ENCODE measurements at places on chromosomes 1 and 21. TPM values are rescaled to one million over a fixed set of nuclear protein-coding genes. Genes with fewer than 3 reads are reported as not detected.
A peak's percentile ranks its signal among the peaks of the same experiment; 100 is the strongest.

RGS13 gene
- total RNA-seq = not detected

PROK1 gene
- total RNA-seq = 0.29 TPM

SERPINC1 gene
- total RNA-seq = 0.50 TPM

LMX1A gene
- total RNA-seq = 13.5 TPM

SLFNL1 gene
- 0.14 TPM for total RNA-seq

CASQ2 gene
- total RNA-seq = not detected

INPP5B gene
- 16.1 TPM for total RNA-seq

ADAMTS5 gene
- 5.8 TPM for total RNA-seq

DNA sequence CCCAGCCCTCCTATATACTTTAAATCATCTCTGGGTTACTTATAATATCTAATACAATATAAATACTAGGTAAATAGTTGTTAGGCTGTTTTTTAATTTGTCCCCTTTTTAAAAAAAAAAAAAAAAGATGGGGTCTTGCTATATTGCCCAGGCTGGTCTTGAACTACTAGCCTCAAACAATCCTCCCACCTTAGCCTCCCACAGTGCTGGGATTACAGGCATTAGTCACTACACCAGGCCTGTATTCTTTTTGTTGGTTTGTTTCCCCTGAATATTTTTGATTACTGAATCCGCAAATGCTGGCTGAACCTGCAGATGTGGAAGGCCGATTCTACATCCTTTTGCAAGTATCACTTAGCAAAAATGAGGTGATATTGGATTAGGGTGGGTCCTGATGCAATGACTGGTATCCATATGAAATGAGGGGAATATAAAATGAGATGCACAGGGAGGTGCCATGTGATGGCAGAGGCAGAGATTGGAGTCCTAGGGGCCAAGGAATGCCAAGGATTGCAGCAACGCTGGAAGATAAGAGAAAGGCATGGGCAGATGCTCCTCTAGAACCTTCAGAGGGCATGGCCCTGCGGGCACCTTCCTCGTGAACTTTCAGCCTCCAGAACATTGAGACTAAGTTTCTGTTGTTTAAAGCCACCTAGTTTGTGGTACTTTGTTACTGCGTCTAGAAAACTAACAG lies 58.8 kb downstream of the SSBP3 start:
- DNase-seq = no peak
- peak overlapping the region; percentile 62 for H3K4me3 ChIP-seq
- H3K4me1 ChIP-seq = peaks cover 47% of the 10 kb centered on the region
- peaks cover 16% of the 10 kb centered on the region for H3K36me3 ChIP-seq
- no peaks in the 10 kb centered on the region for H3K27me3 ChIP-seq

DNA sequence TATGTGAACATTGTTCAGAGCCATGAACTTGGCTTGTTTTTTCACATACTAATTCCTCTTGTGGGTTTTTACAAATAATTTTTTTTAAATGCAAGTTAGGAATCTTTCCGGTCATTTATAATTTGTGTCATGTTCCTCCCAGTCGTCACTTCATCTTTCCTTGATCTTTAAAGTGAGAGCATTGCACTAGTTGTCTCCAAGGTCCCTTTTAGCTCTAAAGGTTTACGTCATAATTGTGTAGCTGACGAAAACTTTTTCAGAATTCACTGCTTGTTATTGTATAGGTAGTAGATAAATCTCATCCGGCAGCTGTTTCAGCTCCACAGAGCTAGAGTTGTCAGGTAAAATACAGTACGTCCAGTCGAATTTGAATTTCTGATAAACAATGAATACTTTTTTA lies 33.6 kb downstream of the SOAT1 start:
- H3K4me1 ChIP-seq = peaks cover 7% of the 10 kb centered on the region
- H3K27ac ChIP-seq = no peak overlapping the region
- H3K27me3 ChIP-seq = no peaks in the 10 kb centered on the region
- H3K36me3 ChIP-seq = peaks cover 26% of the 10 kb centered on the region
- DNase-seq = no peak

DNA sequence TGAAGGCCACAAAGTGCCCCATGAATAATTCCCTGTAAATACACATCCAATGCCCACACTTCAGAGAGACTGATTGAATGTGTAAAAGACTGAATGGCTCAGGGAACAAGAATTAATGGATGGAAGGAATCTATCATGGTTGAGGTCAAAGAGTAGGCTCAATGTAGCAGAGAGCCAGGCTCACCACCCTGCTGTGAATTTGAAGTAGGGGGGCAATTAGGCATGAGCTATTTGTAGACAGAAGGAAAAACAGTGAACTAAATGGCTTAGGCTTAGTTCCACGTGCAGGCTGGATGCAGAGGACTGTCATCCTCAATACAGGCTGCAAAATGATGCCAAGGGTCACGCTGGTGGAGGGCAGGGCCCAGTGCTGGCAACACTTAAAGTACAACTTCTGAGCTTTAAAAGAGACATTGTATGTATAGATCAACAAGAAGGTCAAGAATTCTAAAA lies 22.9 kb upstream of the IGSF3 start:
- no peaks in the 10 kb centered on the region for H3K27me3 ChIP-seq
- no peak for DNase-seq
- peak overlapping the region; percentile 8 for H3K4me3 ChIP-seq
- H3K4me1 ChIP-seq = peaks cover 47% of the 10 kb centered on the region
- H3K27ac ChIP-seq = peak overlapping the region; percentile 40

DNA sequence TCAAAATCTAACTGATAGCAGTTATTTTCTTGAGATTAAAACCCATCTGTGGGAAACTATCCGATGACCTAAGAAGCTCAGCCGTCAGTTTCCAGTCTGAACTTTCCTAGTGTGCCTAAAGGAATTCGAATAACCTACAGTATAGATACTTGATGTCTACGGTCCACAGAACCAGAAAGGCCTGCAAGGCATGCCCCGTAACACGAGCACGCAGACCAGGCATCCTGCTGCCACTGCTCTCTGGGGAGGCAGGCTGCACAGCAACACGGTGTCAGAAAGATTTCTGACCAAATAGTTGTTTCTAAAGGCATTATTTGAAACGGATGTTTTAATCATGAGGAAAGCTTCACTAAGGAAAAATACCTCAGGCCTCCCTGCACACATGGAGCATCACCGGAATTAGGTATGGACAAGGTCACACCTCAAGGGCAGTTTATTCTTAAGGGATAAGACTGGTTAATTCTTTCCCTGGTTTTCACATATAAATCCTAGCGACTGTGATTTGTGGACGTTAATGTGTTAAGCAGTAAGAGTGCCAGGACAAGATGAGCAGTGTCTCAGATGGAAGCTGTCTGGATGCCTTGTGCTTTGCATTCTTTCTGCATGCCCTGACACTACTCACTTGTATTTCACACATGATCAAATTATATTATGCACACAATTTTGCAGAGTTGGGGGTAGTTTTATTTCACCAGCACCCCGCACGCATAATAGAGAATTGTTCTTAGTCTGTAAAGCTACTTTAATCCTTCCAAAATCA lies 49.0 kb upstream of the NADK start:
- no peak overlapping the region for H3K27ac ChIP-seq
- no peak overlapping the region for H3K4me3 ChIP-seq
- H3K27me3 ChIP-seq = no peaks in the 10 kb centered on the region
- peaks cover 15% of the 10 kb centered on the region for H3K4me1 ChIP-seq
- DNase-seq = no peak
- H3K36me3 ChIP-seq = peaks cover 22% of the 10 kb centered on the region

GRCh38 chr1:219537223-219537631 lies 75.7 kb downstream of the ZC3H11B start:
- no peaks in the 10 kb centered on the region for H3K27me3 ChIP-seq
- H3K4me1 ChIP-seq = peaks cover 45% of the 10 kb centered on the region
- no peaks in the 10 kb centered on the region for H3K36me3 ChIP-seq
- no peak overlapping the region for H3K4me3 ChIP-seq
- no peak for DNase-seq
- no peak overlapping the region for H3K27ac ChIP-seq

DNA sequence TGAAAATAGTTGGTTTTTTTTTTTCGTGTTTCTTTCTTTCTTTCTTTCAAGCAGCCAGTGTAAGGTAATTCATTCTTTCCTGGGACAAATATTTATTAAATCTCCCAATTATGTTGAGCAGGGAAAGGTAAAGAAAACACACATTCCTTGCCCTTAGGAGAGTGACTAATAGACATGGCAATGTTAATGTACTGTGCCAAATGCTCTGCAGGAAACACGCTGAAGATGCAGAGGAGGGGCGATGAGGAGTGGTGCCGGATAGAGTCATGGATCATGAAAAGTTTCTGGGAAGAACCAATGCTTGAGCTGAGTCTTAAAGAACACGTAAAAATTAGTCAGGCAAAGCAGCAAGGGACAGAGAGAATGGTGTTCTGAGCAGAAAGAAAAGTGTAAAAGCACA lies 199.2 kb downstream of the DNM3 start:
- peaks cover 19% of the 10 kb centered on the region for H3K4me1 ChIP-seq
- H3K4me3 ChIP-seq = no peak overlapping the region
- no peaks in the 10 kb centered on the region for H3K27me3 ChIP-seq

- H3K36me3 ChIP-seq = peaks cover 6% of the 10 kb centered on the region
- H3K27me3 ChIP-seq = no peaks in the 10 kb centered on the region
- peak overlapping the region; percentile 58 for H3K4me3 ChIP-seq
- DNase-seq = no peak
- H3K4me1 ChIP-seq = peaks cover 45% of the 10 kb centered on the region
- H3K27ac ChIP-seq = peak overlapping the region; percentile 99
Observed at GRCh38 chr1:2137257-2138121, 57.1 kb downstream of the FAAP20 start.

- peaks cover 16% of the 10 kb centered on the region for H3K4me1 ChIP-seq
- peaks cover 33% of the 10 kb centered on the region for H3K36me3 ChIP-seq
- DNase-seq = no peak
Observed at GRCh38 chr1:35287807-35288640, 19.5 kb downstream of the ZMYM4 start.

GRCh38 chr1:54567961-54568360 lies 19.9 kb downstream of the ACOT11 start:
- H3K27ac ChIP-seq = peak overlapping the region; percentile 6
- H3K4me3 ChIP-seq = no peak overlapping the region
- no peaks in the 10 kb centered on the region for H3K36me3 ChIP-seq

- peak overlapping the region; percentile 44 for H3K4me3 ChIP-seq
- peaks cover 64% of the 10 kb centered on the region for H3K4me1 ChIP-seq
- H3K27ac ChIP-seq = peak overlapping the region; percentile 42
- H3K36me3 ChIP-seq = peaks cover 4% of the 10 kb centered on the region
Observed at GRCh38 chr1:61152066-61152465, 69.7 kb downstream of the NFIA start.

DNA sequence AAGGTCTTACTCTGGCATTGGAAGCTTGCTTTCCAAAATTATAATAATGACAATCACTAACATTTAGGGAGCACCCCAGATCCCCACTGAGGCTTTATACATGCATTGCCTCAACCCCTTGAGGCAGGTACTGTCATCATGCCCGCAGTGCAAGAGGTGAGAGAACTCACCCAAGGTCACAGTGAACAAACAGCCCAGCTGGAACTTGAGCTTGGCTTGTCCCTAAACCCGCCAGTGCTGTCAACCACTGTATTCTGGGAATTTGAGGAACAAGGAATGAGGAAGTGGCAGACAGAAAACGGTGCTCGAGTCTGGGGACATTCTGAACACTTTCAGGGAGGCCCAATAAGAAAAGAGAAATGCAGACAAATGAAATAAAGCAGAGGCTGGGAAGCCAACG lies 34.6 kb upstream of the TLR5 start:
- H3K36me3 ChIP-seq = no peaks in the 10 kb centered on the region
- peaks cover 13% of the 10 kb centered on the region for H3K27me3 ChIP-seq
- DNase-seq = no peak
- H3K4me3 ChIP-seq = no peak overlapping the region
- H3K27ac ChIP-seq = no peak overlapping the region

DNA sequence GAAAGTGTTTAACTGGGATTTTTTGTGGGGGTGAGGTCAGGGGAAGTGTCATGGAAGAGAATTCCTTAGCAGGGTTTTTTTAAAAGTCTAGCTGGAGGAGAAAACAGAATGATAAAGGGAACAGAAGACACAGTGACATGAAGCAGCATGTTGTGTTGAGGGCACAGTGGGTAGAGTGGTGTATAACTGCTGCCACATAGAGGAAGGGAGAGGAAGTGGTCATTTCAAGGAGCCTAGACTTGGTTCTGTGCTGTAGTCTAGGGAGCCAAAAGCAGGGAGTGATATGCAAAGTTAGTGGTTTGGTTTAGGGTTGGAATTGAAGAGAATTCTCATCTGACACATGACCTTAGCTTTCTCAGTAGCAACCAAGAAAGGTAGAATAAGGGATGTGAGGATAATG lies 10.2 kb downstream of the EEIG2 start:
- H3K27me3 ChIP-seq = no peaks in the 10 kb centered on the region
- H3K4me3 ChIP-seq = no peak overlapping the region
- H3K36me3 ChIP-seq = no peaks in the 10 kb centered on the region

DNA sequence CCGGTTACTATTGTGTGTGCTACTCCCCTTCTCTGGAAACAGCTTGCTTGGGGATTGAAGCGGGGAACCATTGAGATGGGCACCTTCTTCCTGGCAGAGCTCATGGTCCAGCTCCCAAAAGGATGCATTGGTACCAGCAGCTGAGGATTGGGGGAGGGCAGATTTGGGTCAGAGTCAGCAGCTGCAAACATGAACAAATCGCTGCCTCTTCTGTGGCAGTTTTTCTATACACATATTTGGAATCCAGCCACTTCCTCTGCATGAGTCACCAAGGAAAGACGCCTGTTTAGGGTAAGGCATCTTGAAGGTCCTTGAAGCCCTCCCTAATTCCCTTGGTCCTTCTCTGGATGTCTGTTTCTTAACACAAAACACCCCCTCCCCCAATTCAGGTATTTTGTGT lies 104.7 kb downstream of the DAB1 start:
- H3K27me3 ChIP-seq = peaks cover 4% of the 10 kb centered on the region
- DNase-seq = no peak
- H3K27ac ChIP-seq = no peak overlapping the region
- H3K4me1 ChIP-seq = no peaks in the 10 kb centered on the region

- H3K27ac ChIP-seq = no peak overlapping the region
- H3K4me1 ChIP-seq = no peaks in the 10 kb centered on the region
- no peak for DNase-seq
- H3K4me3 ChIP-seq = no peak overlapping the region
- H3K27me3 ChIP-seq = no peaks in the 10 kb centered on the region
- H3K36me3 ChIP-seq = no peaks in the 10 kb centered on the region
Observed at GRCh38 chr1:152165286-152166077, 6.5 kb upstream of the RPTN start.

- peak within 1 kb of the TSS; percentile 99 for H3K27ac ChIP-seq
- no peak for DNase-seq
- H3K4me3 ChIP-seq = peak within 1 kb of the TSS; percentile 18
- peaks cover 17% of the 10 kb centered on the region for H3K4me1 ChIP-seq
- H3K27me3 ChIP-seq = peaks cover 6% of the 10 kb centered on the region
- peaks cover 3% of the 10 kb centered on the region for H3K36me3 ChIP-seq
Observed at GRCh38 chr1:111199881-111200801, at the start of gene DENND2D. Gene DENND2D (minus strand): TSS chr1:111200646. CDS start chr1:111200459, 187 bp downstream.

- no peak overlapping the region for H3K27ac ChIP-seq
- H3K27me3 ChIP-seq = peaks cover 2% of the 10 kb centered on the region
- no peak for DNase-seq
- H3K4me1 ChIP-seq = peaks cover 8% of the 10 kb centered on the region
- H3K36me3 ChIP-seq = no peaks in the 10 kb centered on the region
- H3K4me3 ChIP-seq = no peak overlapping the region
Observed at GRCh38 chr1:244214009-244214967, 163.2 kb downstream of the ZBTB18 start.

- no peak overlapping the region for H3K27ac ChIP-seq
- no peaks in the 10 kb centered on the region for H3K4me1 ChIP-seq
- H3K4me3 ChIP-seq = no peak overlapping the region
Observed at GRCh38 chr1:198444792-198445191, 95.7 kb downstream of the ATP6V1G3 start.
